Inflammatory macrophage (primary cell): ENCODE measurements at places on chromosomes 6 and 20.
A peak's percentile ranks its signal among the peaks of the same experiment; 100 is the strongest.

DNA sequence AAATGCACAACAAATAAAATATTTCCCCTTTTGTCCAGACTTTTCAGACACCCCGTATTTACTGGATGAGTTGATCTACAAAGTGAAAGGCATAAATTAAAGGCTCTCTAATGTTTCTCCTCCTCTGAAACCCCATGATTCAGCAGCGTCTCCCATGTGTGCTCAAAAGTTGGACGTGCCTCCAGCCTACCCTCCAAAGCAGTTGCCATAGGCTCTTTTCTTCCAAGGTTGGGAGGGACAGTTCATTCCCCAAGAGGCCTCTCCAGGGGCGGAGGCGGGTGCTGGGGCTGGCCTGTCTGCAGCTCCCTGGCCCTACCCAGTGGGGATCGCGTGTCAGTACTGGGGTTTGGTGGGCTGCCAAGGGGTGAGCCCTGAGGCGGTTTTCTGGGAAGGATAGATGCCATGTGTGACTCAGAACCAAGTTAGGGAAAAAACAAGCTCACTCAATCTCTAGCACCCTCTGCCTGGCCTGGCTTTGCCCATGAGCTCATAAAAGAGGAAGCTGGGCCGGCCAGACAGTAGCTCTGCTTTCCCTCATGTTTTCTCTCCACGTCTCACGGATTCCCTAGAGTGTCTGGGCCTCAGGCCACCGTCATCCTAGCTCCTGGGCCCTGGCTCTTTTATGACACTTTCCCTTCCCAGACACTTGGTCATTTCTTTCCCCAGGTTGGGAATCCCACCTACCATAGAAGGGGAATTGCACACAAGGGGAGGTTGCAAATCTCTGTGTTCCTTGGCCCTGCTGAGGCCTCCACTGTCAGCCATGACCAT is 8.0 kb upstream of the IER3 start:
- peak; percentile 81 for DNase-seq

GRCh38 chr6:1724124-1724523 is 114.4 kb downstream of the FOXC1 start:
- no peak for DNase-seq

GRCh38 chr6:102300350-102300749 is 906.8 kb downstream of the GRIK2 start:
- DNase-seq: no peak

- no peak for DNase-seq
These were observed 87.8 kb downstream of the GMDS start for GRCh38 chr6:2157441-2158127.

- DNase-seq: peak; percentile 68
These were observed 35.2 kb downstream of the PHACTR1 start for GRCh38 chr6:12751694-12752325.

- DNase-seq: no peak
These were observed 1.5 kb upstream of the CRIP3 start for GRCh38 chr6:43310134-43310533.

GRCh38 chr6:14000901-14001300 is 76.1 kb downstream of the RNF182 start:
- DNase-seq: no peak

DNA sequence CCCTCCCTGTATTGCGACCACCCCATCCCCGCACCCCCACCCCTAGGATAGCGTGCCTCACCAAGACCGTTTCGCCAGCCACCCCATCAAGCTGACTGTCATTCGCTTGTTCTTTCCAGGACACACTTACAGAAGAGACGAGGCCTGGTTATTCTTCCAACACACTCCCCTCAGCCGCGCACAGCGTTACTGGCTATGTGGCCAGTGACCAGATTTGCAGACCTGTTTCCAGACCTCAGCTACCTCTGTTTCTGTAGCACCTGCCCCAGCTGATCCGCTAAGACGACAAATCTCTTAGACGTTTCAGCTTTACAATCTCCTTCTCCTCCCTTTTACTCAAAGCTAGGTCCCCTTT is 26.1 kb downstream of the HLA-F start:
- no peak for DNase-seq

- DNase-seq: no peak
These were observed at the start of gene SPTLC3 for GRCh38 chr20:13008761-13009681. TSS of gene SPTLC3 (plus strand) at chr20:13008972. CDS start at chr20:13009268, 296 bp downstream.

DNA sequence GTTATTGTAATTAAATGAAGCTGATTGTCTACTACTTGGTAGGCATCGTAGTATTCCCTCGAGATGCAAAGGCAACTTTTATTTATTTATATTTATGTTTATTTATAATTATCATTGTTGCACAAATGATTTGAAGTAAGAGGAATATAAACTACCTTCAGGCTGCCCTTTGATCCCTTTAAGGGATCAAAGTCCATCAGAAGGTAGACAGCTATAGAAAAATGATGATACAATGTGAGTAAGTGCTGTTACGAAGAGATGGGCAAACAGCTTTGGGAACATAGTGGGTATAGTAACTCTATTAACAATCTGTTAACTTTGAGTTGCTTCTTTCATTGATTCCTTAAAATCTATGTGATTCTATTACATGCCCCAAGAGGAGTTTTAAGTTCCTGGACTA is 512.8 kb upstream of the CITED2 start:
- DNase-seq: no peak

DNA sequence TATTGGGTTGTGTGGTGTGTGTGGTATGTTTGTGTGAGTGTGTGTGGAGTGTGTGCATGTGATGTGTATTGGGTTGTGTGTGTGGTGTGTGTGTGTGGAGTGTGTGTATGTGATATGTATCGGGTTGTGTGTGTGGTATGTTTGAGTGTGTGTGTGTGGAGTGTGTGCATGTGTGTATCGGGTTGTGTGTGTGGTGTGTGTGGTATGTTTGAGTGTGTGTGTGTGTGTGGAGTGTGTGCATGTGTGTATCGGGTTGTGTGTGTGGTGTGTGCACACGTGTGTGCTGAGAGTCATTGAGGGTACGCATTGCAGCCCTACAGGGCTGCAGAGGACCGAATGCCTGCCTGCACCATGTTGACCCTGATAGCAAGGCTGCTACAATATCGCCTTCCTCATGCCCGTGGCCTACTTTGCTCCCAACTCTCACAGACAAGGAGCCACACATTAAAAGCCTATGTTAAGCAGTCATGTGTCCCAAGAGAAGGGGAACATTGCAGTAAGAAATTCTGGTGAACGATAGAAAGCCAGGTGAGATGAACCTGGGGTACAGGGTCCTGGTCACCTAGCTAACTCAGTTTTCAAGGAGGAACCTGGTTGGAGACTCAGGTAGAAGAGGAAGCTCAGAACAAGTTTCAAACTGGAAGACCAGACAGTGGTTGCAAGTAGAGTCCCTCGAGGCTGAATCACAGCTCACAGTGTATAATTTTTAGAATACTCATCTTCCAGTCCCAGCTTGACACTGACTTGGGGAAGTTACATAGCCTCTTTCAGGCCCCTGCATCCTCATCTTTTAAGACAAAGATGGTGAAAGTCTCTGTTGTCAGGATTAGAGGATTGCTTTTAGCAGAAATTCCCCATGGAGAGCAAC is 45.7 kb upstream of the TMEM170B start:
- peak; percentile 39 for DNase-seq

DNA sequence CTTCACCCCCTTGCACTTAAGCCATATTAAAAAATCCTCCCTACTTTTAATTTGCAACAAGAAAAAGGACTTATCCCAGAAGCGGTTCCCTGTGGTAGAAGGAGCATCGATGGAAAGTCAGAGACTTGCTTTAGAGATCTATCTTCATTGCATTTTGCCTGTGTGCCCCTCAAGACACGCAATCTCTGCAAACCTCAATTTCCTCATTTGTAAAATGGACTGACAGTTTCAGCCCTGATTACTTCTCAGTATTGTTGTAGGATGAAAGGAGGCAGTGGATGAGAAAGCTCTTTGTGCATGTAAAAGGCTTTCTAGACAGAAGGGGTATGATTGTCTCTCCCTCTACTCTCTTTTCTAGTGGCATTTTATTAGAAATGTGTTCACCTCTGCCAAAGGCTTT is 410.2 kb downstream of the CDC5L start:
- peak; percentile 52 for DNase-seq

GRCh38 chr6:10405513-10405900 is 9.4 kb downstream of the TFAP2A start:
- no peak for DNase-seq

- DNase-seq: no peak
These were observed 504.9 kb upstream of the MARCKS start for GRCh38 chr6:113352029-113352801.
